Kidney (tissue), 22 donors: ENCODE measurements at places on chromosomes 1 and 21.
A peak's percentile ranks its signal among the peaks of the same experiment; 100 is the strongest.

DNA sequence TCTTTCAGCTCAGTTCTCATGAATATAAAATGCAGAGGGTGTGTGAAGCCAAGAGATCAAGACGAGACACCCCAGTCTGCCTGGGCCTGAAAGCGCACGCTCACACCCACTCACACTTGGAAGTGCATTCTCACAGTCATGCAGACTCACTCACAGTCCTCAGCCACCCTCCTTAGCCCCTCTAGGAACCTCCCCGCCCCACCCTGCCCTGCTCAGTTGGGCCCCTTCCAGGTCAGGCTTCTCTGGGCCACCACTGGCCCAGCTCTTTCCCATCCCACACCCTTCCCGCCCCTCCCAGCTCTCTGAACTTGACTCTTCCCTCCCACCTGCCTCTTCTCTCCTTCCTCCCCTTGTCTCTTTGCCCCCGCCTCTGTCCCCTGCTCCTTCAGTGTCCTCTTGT, 93.8 kb downstream of the EPHB2 start:
- DNase-seq: no peak

DNA sequence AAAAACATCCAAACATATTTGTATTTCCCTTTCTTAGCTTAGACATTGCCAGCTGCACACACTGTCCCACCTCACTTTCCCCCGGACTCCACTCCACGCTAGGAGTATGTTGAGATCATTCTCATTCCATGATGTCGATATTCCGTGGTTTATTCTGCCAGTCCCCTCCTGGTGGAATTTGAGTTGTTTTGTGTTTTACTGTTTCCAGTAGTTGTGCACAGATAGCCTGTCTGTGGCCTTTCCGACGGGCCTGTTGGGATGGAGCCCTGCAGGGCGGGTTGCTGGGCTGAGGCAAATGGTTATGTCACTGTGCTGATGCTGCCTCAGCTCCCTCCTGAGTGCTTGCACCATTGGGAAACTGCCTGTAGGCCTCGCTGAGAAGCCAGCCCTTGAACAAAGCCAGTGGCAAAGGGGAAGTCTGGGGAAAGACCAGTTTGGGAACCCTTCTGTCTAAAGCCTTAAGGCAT, 12.8 kb downstream of the TRAPPC10 start:
- no peak for DNase-seq

GRCh38 chr1:154129391-154129970, 25.4 kb downstream of the NUP210L start:
- no peak for DNase-seq

DNA sequence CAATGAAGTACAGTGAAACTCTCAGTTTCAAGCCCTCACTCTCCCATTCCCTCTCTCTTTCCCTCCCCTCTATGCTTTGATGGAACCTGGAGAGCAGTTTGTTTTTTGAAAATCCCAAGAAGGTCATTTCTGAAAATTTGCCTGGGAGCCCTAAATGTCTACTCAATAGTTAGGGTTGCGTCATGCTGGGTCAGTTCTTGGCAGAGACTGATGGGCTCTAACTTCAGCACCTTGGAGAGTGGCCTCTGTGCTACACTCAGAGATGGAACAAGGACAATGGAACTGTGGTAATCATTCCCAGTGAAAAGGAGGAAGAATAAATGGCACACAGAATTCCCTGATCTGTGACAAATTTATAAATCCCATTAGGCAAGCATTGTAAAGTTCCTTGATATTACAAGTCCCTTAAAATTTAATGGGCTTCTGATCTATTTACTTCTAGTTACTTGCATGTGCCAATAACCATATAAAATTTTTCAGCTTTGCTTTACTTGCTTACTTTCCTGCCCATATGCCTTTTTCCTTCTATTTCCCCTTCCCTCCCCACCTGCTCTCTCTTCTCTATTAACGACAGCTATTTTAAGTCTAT, 182.9 kb upstream of the KCND3 start:
- peak; percentile 43 for DNase-seq

- peak; percentile 19 for DNase-seq
These were observed 993.8 kb upstream of the NCAM2 start for GRCh38 chr21:20004367-20004766.

- peak; percentile 66 for DNase-seq
These were observed 1.7 kb downstream of the FMN2 start for GRCh38 chr1:240093120-240093961.

- DNase-seq: no peak
These were observed 755 bp downstream of the FBXO42 start for GRCh38 chr1:16351456-16351993.

DNA sequence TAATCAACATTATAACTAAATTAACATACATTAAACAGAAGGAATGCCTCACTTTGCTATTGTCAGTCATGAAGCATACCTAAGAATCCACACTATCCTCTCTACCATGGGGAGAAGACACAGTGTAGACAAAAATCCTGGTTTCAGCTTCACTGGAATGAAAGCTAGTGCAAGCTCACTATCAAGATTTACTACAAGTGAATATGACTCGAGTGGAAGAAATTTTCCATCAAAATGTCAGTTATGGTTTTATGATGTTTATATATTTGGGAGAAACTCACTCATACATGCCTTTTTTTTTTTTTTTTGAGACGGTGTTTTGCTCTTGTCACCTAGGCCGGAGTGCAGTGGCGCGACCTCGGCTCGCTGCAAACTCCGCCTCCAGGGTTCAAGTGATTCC, 424.3 kb downstream of the KCNT2 start:
- no peak for DNase-seq
